ENCODE measurements at places on chromosomes 5 and 9.

DNA sequence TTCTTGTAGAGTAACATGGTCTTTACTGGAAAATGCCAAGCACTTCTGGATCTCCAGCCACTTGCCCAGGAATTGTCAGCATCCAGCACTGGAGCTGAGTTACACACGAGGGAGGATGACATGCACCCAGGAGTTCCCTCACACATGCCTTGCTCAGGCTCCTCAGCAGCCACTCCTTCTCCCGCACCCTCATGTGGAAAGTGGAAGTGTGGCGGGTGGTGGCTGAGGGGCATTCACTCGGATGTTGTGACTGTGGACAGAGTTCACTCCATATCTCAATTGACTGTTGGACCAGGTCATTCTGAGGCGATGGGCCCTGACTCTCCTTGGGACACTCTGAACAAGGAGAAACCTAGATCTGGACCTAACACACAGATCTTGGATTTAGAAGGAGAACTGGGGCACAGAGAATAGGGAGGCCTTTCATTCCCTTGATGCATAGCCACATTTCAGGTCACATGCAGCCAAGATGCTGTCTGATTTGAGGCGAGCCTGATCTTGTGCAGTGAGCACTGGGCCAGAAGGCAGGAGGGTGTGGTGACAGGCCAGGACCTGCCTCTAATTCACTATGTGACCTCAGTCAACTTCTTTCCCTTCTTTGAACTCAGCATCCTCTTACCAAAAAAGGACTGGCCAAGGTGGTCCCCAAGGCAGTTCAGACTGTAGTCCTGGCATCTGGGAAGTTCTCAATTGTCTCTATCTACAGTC is 62.1 kb downstream of the CYSTM1 start:
- no peak for DNase-seq

DNA sequence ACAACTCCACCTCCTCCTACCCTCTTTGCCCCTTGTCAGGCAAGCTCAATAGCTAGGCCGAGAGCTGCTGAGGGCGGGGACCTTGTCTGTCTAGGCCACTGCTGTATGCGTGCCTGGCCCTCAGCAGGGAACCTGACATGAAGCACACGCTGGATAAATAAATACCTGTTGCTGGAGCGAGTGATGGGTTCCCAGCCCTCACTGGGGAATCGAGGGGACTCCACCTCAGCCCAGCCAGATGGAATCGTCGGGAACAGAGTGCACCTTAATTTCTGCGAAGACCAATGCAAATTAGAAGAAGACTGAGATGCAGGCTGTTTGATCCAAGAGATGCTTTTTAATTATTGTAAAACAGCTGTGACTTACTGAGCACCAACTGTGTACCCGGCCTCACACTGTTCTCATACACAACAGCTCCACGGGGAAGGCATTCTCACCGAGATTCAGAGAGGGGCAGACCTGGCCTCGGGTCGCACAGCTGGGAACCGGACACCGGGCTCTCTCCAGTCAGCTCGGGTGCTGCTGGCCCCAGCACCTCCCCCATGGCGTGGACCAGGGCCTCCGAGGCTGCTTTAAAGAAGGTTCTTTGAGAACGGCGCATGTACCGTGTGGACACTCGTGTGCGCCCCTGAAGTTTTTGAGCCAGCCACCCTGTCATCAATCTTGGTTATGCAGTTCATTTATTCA is 109.7 kb upstream of the IER5L start:
- no peak for DNase-seq

GRCh38 chr9:131545003-131545785 is at the start of gene PRRT1B:
PRRT1B (plus strand) TSS chr9:131545523; CDS start chr9:131545616, 93 bp downstream.
- no peak for DNase-seq

- DNase-seq = peak; percentile 98
Observed at GRCh38 chr5:95808686-95809413, 13.7 kb downstream of the GLRX start.

DNA sequence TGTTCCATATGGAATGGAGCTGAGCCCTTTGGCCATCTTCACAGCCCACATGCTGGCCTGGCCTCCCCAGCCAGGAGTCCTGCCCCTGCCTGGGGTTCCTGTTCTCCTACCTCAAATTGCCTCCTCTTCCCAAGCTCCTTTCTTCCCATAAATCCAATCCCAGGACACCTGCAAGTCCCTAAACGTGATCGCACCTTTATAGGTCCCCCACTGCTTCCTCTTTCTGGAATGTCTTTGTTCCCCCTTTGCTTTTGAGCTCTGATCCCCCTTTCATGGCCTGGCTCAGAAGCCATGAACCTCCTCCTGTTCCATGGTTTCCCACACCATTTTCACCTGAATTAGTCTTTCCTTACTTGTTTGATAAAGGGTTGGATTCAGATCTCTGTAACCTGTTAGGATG is 68.5 kb downstream of the TRPC7 start:
- DNase-seq = no peak

DNA sequence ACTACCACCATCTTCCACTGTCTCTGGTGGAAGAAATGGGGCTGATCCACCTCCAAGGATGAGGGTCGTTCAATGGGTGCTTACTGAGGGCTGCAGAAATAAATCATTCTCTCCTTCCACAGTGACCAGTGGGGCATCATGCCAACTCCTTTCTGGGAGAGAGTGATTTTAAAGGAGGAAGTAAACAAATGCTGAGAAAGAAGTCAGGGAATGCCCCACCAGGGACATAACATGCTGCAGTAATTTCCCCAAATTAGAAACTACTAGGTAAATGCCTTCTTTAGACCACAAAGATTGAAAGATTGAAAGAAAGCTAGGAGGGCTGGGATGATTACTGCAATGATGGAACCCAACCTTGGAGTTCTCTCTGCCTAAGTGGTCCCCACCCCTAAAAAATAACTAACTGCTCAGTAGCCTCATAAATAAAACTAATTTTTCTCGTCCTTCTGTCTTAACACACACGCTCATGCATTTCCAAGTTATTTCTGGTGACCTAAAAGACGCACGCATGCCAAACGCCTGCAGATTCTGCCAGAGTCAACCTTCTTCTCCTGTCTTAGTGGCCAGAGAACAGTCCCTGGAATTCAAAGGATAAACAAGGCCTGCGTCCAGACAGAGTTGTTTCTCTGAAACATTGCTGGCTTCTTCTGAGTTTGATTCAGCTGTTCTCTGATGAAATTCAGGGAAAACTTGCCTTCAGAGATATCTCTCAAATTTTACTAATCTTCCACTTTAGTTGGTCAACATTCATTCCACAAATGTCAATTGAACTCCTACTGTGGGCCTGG is 250.0 kb downstream of the NR3C1 start:
- no peak for DNase-seq

- no peak for DNase-seq
Observed at GRCh38 chr9:14836885-14837284, 73.3 kb downstream of the FREM1 start.

- no peak for DNase-seq
Observed at GRCh38 chr5:147617191-147617606, 107.3 kb upstream of the DPYSL3 start.

GRCh38 chr5:109468737-109469420 is 59.1 kb upstream of the PJA2 start:
- peak; percentile 79 for DNase-seq

DNA sequence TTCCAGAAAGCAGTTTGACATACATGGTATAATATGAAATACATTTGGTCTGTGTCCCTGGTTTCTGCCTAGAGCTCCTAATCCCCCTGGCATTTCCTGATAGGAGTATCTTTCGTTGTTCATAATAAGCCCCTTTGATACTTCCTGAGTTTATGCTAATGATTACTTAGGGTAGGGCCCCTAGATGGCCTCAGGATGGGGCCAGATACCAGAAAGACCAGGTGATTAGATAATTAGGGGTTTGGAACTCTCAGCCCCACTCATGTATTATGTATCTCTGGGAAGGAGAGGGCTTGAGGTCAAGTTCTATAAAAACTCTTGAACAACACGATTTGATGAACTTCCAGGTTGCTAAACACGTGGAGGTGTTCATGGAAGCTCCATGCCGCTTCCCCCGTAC is 163.3 kb upstream of the ZNF608 start:
- DNase-seq = no peak

DNA sequence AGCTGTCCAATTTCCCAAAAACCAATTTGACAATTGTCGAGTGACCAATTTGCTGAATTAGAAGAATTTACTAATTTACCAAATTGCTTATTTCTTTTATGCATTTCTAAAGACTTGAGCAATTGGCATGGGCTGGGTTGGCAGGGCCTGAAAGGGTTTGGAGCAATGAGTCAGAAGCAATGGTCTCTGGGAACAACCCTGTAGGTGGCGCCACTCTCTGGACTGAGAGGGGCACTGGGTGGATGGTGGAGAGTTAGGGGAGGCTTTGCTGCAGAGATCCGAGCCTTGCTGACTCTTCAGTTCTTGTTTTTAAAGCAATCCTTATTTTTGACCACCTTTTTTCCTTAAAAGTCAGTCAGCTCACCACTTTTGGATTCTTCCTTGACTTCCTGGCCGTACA is 71.5 kb upstream of the RPS23 start:
- DNase-seq = peak; percentile 29

GRCh38 chr5:165525271-165525670 is 2019.9 kb downstream of the MAT2B start:
- no peak for DNase-seq

DNA sequence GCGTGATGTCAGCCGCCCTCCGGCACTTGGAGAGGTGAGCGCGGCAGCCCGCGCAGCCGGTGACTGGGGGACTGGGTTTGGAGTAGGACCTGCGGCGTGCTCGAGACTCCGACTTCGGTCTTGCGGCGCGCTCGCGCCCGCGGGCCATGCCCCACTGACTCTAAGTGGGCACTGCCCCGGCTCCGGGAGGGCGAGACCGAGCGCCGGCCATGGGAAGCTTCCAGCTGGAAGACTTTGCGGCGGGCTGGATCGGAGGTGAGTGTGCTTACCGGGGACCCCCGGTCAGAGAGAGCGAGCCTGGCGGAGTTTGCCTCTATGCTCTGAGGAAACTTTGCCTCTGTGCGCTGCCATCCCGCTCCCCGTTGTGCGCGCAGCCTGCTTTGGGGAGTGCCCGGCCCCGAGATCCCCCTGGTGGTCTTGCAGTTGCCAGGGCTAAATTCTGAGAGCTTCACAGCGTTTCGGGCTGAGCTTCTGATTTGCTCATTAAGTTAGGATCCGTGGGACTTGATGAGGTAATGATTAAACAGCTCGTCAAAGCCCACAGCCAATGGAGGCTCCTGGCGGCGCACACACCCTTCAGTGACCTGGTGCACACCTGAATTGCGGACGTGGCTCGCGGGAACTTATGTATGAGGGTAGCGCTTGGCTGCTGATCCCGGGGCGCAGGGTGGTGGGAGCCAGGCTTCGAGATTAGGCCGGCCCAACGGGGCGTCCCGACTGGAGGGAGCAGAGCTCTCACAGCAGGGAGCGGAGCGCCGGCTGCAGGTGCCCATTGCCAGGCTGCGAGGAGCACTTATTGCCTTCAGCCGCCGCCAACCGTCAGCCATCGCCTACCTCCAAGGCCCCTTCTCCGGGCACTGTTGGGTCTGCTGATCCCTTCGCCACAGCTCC is at the start of gene SLC25A48:
SLC25A48 (plus strand) TSS at position 25 of the 891 bp plus-strand sequence; CDS start at position 210, 185 bp downstream.
- peak; percentile 40 for DNase-seq

DNA sequence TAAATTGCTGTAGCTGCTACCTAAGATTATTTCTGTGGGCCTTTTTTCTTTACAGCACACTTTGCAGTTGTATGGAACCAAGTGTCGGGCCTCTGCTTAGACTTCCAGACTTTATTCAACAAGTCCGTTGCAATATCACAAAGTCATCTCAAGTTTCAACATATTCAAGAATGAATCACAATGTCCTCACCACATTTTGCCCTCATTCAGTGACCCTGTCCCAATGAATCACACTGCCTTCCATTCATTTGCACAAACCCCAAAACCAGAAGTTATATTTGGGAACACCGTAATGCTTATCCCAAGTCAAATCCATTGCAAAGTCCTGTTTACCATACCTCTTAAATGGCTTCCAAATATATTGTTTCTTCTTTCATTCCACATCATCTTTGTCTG is 439.6 kb downstream of the CSNK1G3 start:
- DNase-seq = no peak

DNA sequence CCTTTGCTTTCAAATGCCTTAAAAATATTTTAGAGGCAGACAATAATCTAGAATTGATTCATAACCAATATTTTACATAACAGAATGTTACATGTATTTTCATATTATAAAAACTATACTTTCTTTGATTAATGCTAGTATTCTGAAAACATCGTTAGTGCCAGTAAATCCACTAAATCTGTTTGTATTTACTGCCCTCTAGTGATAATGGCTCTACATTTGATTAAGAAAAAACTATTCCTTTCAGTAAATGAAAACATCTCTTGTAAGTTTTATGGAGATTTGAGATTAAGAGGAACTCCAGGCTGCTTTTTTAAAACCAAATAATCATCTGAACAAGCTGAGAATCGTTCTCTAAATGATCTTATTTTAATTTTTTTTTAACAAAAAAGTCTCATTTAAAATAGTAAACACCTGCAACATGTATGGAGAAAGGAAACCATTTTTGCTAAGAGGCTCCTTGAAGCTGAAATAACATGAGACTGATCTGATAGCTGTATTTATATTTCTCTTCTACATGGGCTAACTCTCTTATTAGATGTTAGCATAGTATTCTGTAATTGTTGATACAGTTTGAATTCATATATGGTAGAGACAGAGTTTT is 424.7 kb downstream of the RAB3C start:
- peak; percentile 33 for DNase-seq

DNA sequence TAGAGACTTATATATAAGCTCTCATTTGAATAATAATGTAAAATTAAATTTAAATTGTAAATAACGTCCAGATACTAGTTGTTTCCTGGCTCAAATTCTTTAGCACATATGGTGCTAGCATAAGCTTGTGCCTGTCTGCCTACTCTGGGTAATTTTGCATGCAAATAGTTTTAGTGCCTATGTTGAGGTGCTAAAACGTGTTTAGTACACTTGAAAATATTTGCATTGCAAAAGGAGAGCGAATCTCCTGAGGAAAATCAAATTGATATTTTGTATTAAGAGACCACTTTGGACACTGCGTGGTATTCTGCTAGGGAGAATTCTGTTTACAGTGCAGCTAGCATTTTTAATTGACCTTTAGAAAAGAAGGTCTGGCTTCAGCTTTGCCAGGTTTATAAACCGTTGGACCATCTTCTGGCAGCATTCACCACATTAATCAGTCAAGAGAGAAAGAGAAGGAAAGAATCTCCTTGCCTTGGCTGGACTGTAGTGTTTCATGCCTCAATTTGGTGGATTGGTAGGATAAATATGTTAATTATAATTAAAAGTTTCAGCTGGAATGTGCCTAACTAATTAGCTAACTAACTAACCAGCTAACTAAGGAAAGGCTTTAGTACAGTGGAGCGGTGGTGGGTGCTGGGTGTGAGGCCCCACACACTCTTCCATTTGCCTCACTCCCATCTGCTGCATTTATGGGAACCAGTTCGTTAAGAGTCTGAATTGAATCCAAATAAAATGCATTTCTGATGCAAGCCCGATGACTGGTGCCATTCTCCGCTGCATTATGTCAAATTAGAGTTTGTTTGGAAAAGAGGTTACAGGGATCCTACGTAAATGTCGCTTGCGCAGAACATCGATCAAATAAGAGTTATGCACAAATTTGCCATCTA is 150.1 kb upstream of the MPDZ start:
- no peak for DNase-seq

DNA sequence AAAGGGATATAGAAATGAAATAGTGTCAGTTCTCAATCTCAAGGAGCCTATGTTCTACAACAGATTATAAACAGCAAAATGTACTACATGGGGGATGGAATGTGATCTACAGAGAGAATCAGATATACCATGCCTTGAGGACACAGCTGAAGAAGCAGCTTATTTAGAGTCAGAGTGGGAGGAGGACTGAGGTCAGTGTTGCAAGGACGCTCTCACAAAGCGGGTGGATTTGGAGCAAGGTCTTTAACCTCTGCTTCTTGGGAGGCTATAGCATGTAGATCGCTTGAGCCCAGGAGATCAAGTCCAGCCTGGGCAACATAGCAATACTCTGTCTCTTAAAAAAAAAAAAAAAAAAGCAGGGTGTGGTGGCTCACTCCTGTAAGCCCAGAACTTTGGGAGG is 32.8 kb upstream of the PLIN2 start:
- no peak for DNase-seq

GRCh38 chr5:21140987-21141386 is 1153.0 kb upstream of the CDH18 start:
- no peak for DNase-seq

Measured in Kasumi-1 (cell line).